Cerebellar cortex (tissue), 1 donor: ENCODE measurements at places on chromosomes 5 and 9.

- DNase-seq = no peak
Measured at GRCh38 chr9:84970432-84970831, 300.9 kb downstream of the NTRK2 start.

DNA sequence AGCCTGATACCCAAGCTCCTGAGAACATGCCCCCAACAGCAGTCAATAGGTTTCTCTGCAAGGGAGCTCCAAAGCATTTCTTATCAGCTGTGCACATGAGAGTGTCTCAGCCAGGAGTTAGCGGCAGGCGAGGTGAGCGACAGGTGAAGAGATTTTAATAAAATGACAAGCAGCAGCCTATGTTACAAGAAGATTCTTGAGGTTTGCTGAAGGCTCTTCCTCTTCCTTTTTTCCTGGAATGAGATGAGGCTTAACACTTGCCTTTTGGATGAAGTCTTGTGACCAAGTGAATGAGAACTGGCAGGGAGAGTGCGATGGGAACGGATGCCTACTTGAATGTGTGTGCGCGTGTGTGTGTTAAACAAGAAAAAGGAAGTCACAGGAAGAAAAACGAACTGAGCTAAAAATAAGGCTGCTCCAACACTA lies 76.1 kb downstream of the SHB start:
- no peak for DNase-seq

DNA sequence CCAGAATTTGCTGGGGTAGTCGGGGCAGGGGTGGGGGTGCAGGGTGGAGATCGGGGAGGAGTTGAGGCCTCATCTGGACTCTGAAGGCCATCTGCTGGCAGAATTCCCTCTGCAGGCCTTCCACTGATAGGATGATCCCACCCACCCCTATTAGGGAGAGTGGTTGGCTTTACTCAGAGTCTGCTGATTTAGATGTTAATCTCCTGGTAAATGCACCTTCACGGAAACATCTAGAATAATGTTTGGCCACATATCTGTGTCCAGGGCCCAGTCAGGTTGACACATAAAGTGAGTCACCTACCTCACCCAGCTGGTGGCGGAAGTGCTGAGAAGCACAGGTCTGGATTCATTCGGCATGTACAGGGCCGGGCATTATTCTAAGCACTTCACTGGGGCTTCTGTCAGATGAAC lies 50.0 kb downstream of the DAPK1 start:
- DNase-seq = no peak

DNA sequence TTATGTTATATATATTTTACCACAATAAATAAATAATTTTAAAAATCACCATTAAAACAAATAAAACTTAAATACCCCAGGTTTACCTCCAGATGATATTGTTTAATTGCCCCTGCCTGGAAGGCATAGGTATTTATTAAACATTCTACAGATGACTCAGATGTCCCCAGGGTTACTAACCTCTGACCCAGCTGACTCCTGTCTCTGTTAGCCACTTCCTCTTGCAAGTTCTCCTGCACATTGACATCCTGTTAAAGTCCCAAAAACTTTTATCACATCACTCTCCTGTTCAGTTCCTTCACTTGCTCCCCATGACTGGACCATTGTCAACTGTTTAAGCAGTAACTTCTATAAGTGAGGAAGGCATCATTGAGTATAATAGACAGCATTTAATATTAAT lies 37.0 kb upstream of the RAB3C start:
- DNase-seq = no peak

DNA sequence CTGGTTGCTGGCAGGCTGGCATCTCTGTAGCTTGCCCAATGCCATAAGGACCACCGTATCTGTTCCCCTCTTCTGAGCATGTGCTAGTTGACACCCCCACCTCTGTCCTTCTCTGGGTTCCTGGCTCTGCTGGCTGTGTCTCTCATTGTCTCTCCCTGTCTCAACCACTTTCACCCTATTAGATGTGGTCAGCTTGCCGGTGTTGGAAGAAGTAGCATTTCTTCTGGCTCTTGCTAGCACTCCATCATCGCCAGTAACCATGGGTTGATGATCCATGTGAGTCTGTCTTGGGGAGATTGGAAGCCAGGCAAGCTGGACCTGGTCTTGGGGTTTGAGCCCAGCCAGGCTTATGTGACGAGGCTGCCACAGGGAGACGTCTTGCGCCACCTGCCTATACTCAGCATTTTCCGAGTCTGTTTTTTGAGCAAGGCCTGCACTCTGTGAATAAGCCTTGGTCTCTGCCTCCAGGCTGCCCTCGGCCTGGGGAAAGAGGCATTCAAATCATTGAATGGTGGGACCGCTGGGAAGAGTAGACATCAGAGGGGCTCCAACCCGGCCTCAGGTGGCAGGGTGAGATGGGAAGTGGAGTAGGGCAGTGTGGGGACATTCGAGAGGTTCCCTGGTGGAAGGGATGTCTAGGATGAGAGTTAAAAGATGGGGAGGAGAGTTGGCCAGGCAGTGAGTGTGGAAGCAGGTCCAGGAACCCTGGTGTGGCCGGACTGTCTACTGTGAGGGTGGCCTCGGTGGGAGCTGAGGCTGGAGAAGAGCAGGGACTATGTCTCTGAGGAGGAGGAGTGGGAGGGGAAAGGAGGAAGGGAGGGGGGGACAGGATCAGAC lies 74.3 kb downstream of the ZNF618 start:
- DNase-seq = no peak

- no peak for DNase-seq
Measured at GRCh38 chr5:134592141-134592746, 40.4 kb downstream of the SAR1B start.

GRCh38 chr9:70635790-70636189 lies 221.3 kb upstream of the KLF9 start:
- DNase-seq = no peak

DNA sequence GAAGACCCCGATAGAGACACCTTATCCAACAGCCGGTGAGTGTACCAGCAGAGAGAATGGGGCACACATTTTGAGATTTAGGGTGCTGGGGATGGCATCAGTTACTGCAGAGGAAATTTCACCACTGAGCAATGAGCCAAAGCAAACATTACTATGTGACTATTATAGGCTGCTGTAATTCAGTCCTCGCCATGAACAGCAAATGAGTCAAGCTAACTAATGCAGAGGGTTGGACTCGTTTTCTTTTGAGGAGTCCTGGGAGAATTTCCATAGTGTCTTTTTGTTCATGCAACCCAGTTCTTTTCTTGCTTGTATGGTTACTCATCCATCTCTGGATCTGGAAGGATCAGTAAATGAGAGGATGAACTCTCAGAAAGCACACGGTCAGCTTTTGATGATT lies 323.8 kb downstream of the PSAT1 start:
- no peak for DNase-seq

GRCh38 chr5:180027459-180028089 lies 44.0 kb downstream of the RNF130 start:
- DNase-seq = peak; percentile 38

- no peak for DNase-seq
Measured at GRCh38 chr5:57004800-57005199, 52.9 kb upstream of the MIER3 start.

DNA sequence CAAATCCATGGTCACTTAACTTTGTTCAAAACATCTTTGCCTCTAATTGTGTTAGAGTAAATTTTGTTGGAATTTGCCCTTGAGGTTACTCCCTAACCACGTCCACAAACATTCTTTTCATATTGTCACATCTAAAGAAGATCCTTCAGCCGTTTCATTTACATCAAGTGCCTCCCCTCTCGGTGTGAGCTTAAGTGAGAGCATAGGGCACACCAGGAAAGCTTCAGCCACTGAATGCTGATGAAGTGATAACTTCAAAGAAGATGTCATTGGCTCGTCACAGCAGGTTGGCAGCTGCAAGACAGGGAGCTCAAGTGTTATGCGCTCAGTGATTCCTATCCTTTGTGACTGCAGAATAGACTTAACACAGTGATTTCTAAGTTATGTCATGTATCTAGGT lies 49.6 kb upstream of the ADAMTS19 start:
- no peak for DNase-seq

DNA sequence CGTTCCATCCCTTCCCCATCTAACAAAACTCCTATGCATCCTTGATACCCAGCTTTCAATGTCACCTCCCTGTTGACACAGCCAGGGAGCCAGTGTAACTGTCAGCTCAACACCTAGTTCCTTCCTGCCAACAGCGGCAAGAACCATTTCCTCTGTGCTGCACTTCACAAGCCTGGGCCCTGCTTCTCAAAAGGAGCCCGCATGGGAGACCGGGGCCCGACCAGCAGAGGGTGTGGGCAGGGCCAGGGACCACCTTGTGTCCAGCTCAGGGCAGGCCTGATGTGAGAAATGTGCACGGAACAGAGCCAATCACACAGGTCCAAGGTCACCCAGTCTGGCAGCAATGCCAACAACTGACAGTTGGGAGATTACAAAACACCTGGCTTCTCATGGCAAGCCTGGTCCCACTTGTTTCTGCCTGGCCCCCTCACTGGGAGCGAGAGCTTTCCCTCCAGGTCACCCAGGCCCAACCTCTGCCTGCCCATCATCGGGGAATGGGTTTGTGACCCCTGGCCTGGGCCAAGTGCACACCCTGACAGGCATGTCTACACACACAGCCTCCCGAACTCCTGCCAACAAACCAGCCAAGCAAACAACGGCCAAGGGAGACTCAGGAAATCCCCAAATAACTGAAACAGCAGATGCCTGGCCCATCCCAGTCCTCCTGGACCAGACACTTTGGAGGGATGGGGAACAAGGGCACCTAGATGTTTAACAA lies 3.1 kb downstream of the RNF44 start:
- peak; percentile 32 for DNase-seq

DNA sequence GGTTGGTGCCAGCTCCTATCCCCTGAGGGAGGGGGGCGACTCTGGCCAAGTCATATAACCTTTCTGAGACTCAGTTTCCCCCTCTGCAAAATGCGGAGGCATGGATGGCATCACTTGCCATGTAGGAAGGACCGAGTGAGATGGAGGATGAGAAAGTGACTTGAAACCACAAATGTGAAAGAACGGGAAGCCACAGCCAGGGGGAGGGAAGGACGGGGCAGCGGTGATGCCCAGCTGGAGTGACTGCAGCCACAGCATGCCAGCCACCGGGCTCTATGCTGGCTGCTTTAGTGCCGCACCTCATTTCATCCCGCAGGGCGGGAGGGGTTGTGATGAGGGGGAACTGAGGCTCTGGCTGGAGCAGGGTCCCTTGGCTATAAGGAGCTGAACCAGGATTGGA lies 74.5 kb downstream of the HMCN2 start:
- DNase-seq = no peak

GRCh38 chr5:113488645-113489184 lies 462 bp upstream of the MCC start:
- no peak for DNase-seq

DNA sequence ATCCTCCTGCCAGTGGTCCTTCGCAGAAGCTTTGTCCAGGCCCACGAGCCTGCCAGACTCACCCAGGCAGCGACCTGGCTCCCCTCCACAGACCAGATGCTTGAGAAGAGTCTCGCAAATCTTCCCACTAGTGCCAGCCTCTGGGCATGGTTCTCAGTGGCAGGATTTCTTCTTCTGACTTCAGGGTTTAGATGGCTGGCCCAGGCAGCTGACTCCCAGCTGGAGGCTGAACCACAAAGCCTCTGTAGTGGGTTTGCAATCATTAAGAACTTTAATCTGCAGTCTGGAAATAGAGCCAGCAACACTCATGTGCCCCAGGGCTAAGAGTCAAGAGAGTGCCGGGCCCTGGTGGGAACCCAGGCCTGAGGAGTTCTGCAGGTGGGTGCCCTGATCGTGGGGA lies 90.6 kb upstream of the ICE1 start:
- DNase-seq = no peak

- DNase-seq = no peak
Measured at GRCh38 chr5:120140501-120140900, 323.6 kb upstream of the PRR16 start.

GRCh38 chr9:69003051-69003450 lies 10.9 kb downstream of the PRKACG start:
- DNase-seq = no peak

DNA sequence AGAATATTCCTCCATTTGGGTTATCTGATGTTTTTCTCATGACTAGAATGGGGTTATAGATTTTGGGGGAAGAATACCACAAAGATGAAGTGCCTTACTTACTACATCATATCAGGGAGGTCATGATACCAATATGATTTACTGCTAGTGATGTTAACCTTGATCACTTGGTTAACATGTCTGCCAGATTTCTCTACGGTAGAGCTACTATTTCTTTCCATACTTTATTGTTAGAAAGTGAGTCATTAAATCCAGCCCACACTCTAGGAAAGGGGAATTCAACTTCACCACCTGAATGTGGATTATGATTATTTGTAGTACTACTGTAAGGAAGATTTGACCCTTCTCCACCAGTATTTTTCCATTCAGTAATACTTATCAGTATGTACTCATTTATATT lies 64.7 kb downstream of the UBE2R2 start:
- DNase-seq = no peak

- no peak for DNase-seq
Measured at GRCh38 chr5:94316916-94317838, 301.2 kb downstream of the KIAA0825 start.

GRCh38 chr5:112257976-112258375 lies 161.1 kb downstream of the EPB41L4A start:
- DNase-seq = no peak

GRCh38 chr5:125695996-125696655 lies 727.1 kb upstream of the GRAMD2B start:
- no peak for DNase-seq

DNA sequence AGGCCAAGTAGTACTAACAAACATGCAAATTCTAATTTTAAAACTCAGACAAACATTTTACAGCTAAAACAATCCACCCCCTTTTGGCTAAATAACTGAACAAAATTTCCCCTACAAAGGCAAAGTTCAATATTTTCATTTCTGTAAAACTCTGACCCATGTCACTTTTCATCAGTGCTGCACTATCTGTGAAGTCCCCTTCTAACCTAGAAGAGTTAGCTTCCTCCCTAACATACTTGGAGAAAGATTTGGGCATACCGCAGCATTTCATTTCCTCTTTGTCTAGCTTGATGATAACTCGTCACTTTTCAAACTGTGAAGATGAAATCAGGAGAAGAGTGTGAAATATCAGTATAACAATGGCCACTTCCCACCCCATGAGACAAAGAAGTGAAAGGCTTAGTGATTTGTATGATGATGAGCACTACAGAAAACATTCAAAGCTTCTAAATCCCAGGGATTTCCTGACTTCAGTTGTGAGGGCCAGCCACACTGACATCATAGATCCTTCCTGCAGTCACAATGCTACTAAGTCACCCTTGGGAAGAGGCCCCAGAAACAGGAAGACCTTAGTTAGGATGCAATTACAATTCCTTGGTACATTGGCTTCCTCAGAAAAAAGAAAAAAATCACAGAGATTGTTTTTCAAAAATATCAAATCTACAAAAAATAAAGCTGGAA lies at the start of gene FAM81B:
FAM81B (plus strand) TSS at position 555 of the 681 bp plus-strand sequence; CDS start at position 579, 24 bp downstream.
- DNase-seq = no peak

DNA sequence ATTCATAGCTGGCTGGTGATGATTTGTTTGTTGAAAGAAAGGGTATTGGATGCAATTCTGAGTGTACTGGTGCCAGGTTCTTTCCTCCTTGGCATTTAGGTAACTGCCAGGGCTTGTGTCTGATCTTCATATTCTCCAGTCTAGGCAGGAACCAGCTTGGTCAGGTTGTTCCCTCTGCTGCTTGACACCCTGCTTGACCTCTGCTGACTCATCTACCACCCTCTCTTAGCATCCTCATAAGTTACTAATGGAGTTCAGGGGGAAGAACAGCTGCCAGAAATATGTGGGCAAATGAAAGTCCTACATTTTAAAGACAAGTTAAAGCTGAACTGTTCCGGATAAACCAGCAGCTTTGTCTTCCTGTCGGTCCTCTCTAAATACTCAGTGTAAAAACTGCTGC lies 116.1 kb upstream of the TNC start:
- no peak for DNase-seq
